ENCODE measurements at places on chromosomes 12 and 14.

- DNase-seq, result no peak
Observed at GRCh38 chr14:35883677-35884293, 57.6 kb downstream of the BRMS1L start.

- no peak for DNase-seq
Observed at GRCh38 chr12:62284749-62285148, 24.5 kb downstream of the USP15 start.

- no peak for DNase-seq
Observed at GRCh38 chr12:93733358-93733757, 56.2 kb downstream of the CRADD start.

- no peak for DNase-seq
Observed at GRCh38 chr14:97477353-97477752, 680.2 kb downstream of the VRK1 start.

GRCh38 chr12:66210840-66211239 is 21.8 kb downstream of the IRAK3 start:
- no peak for DNase-seq

- no peak for DNase-seq
Observed at GRCh38 chr12:52771088-52771487, 6.1 kb downstream of the KRT76 start.

DNA sequence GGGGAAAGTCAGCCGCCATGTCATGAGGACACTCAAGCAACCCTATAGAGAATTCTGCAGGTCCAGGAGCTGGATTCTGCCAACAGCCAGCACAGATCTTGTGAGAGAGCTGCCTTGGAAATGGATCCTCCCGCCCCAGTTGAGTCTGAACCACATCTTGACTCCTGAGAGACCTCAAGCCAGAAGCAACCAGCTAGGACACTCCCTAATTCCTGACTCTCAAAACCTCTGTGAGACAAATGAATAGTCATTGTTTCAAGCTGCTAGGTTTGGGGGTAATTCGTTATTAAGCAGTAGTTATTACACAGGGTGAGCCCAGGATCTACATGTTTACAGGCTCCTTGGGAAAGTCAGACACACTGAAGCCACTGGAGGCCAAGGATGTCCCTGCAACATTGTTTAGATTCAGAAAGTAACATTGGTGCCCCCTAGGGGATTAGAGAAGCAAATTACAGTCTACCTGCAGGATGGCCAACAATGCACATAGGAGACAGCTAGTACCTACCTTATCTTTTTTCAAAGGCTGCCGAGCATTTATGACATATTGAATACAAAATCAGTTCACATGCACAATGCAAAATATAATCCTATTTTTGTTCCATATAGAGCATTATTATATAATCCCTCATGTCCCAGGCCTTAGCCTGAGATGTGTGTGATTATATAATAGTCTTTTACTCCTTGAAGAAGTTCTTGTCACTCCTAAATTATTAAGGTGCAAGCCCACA is 57.9 kb upstream of the FICD start:
- DNase-seq, result peak; percentile 10

GRCh38 chr14:89000007-89000942 is 175.8 kb downstream of the TTC8 start:
- DNase-seq, result peak; percentile 95

DNA sequence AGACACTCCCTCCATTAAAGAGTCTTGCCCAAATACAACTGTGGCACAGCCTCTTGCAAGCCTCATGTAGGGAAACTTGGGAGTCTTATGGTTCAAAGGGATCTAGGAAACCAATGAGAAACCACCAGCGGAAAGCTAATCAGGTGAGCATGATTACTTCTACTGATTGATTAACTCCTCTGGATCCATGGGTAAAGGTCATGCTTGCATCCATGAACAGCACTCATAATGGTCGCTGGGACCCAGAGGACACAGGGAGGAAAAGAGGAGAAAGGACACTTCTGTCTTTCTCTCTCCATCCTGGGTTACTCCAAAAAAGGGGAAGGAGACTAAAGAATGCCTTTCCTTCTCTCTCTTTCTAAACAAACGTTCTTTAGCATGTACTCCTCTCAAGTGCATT is 1397.2 kb downstream of the LRFN5 start:
- no peak for DNase-seq

- no peak for DNase-seq
Observed at GRCh38 chr12:68236421-68237059, 10.9 kb upstream of the IL26 start.

DNA sequence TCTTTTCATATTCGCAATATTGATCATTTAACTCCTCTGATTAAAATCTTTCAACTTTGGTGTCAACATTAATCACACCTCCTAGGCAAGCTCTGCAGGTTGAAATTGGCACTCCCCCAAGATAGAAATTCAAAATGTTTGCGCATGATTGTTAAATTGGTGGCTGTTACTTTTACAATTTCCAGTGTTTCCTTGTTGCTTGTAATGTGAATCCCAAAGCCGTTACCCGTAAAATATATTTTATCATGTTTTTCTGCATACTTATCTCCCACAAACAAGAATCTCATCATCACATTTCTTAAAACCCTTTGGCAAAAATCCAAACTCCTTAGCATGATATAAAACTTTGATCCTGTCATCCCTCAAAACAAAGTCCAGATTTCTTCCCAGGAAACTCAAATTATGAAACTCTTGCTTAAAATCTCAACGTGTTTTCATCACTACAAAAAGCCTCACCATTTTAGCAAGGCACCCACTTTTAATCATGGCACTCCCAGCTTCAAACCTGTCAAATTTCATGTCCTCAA is 14.7 kb downstream of the RTL1 start:
- DNase-seq, result no peak

- DNase-seq, result no peak
Observed at GRCh38 chr12:96186607-96187301, 7.4 kb upstream of the ELK3 start.

DNA sequence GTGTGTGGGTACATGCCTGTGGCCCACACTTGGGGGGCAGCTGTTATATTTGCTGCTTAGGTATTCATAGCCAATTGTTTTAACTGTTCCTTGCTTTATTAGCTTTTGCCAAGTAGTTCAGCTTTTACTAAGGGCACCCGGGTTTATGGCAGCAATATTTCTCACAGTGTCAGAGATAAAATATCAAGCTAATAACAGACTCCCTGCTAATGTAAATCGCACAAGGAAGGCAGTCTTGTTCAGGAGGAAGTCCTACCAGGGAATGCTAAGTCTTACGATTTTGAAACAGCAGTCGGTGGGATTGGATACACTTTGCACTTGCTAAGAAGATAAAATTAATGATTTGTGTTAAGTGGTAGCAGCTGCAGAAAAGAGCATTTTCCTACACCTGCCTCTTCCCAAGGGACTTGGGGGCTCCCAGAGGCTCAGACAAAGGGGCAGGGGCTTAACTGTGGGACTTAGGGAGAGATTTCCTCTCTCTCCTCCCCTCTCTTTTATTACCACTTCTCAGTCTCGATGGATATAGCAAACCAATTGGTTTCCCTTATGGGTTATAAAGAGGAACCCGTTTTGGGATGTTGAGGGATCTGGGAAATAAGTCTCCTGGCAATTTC is 175.1 kb downstream of the NRXN3 start:
- DNase-seq, result no peak

GRCh38 chr12:92216092-92216491 is 70.4 kb upstream of the BTG1 start:
- no peak for DNase-seq

DNA sequence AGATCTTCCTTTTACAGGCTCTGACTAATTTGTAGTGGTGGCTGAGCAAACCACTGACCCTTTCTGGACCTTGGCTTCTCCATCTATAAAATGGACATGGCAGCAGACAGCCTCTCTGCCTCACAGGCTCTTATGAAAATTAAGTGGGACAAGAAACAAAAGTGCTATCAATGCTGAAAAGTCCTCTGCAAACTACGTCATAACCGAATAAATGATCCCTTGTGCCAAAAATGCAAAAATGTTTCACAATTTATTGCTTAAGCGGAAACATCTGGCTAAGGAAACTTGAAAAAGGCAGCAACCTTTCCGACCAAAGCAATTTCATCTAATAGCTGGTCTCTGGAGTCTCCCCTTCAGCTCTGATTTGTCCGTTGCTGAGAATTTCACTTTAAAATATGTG is 108.5 kb upstream of the PLXNC1 start:
- peak; percentile 64 for DNase-seq

GRCh38 chr14:92584220-92584619 is 70.6 kb downstream of the RIN3 start:
- DNase-seq, result no peak

DNA sequence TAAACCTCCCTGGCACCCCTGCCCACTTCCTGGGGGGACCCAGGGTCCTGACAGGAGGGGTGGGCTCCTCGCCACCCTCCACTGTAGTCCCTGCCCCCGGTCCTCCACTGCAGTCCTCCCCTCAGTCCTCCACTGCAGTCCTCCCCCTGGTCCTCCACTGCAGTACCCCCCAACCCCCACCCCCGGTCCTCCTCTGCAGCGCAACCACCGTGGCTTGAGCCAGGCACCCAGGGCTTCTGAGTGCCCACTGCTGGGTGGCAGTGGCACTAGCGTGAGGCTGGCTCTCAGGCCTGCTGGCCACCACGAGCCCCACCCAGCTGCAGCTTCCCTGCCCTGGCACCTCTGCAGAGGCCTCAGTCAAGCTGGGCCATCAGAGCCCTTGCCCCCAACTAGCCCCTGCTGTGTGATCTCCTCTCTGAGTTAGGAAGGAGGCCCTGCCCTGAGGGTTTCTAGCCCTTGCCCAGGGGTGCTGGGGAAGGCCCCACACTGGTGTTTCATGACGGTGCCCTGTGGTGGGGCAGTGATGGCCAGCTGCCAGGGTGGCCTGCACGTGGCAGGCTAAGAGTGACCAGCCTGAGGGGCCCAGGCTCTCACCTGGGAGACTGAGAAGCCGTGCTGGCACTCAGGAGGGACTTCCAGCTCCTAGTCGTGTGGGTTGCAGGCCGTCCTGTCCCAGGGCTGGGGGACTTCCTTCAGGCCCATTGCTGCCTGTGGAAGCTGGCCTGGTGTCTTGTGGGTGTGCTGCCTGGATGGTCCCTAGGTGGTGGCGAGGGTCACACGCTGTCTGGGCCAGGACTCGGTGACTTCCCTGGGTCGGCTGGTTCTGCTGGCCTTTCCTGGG is 9.7 kb downstream of the CEP170B start:
- no peak for DNase-seq

DNA sequence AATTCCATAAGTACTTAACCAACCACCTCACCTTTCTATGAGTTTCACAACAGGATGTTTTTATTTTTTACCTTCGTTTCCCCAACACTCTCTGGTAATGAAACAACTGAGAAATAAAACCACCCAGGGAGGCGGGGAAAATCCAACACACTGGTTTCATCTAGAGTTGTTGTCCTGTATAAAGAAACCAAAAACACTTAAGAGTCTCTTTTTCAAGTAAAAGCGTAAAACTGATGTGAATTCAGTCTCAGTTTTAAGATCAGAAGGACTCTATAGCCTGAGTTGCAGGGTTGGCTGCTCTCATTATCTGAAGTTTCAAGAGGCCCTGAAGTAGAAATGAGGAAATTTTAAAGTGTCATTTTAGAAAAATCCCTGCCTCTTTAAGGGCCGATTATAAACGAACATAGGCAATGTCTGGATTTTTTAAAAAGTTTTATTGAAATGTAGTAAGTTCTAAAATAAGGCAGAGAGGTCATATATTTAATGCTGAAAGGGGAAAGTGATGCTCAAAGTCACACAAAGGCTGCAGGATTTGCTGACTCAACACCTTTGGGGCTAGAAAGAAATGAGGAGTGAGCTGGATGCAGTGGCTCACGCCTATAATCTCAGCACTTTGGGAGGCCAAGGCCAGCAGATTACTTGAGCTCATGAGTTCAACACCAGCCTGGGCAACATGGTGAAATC is 27.2 kb downstream of the HIGD1C start:
- DNase-seq, result no peak

Measured in fibroblast of skin of left biceps (primary cell).